CD4-positive, alpha-beta T cell treated with Interleukin-6 at 100 ng/mL for 8 hours (primary cell): ENCODE measurements at places on chromosomes 13 and 19.
A peak's percentile ranks its signal among the peaks of the same experiment; 100 is the strongest.

DNA sequence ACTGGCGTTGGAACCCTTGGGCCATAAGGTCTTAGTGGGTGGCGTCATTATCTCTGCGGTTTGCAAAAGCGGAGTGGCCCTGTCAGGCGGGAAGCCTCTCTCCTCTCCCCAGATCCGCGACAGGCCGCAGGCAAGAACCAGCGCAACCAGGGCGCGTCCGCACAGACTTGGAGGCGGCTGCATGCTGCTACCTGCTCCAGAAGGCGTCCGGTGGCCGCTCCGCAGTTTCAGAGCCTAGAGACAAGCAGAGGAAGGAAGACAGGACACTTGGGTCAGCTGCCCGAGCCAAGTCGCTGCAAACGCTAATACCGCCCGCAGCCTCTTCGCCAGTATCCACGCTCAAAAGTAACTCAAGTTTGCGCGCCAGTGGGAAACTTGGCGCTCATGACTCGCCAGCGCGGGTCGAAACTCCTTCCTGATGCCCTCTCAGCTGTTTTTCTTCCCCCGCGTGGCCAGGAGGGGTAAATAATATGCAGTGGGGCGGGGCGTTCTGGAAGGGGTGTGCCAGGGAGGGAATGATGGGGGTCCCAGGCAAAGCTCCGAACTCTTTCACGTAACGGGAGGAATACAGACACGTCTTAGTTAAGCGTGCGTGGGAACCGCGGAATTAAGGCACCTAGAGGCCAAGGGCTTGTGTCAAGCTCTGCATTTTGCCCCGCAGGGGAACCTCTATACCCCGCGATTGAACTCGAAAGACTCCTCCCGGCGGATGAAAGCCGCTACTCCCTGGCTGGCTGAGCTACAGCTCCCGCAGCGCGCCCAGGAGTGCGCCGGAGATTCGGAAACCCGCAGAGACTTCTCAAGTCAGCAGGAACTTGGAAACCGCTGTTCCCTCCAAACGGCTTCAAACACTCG is at the start of gene EDNRB:
TSS of gene EDNRB (minus strand) at position 441 of the 855 bp plus-strand sequence. CDS start at position 183, 258 bp downstream.
- DNase-seq = no peak

- DNase-seq = peak; percentile 75
Observed at GRCh38 chr13:27130979-27131623, 40.5 kb downstream of the USP12 start.

DNA sequence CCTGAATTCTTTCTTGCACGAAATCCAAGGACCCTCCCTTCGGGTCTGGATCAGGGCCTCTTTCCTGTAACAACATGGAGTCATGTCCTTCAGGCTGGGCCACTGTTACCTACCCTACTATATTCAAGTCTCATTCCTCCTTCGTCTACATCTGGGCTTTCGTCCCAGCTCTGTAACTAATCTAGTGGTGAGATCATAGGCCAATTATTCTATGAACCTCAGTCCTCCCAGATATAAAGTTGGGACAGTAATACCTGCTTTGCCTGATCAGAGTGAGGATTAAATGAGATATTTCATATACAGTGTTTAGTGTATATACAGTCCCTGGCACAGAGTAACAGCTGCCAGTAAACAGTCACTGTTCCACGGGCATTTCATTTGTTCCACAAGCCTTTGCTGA is 48.3 kb upstream of the ATP12A start:
- DNase-seq = no peak

GRCh38 chr19:32453736-32454135 is 48.2 kb downstream of the DPY19L3 start:
- no peak for DNase-seq

GRCh38 chr13:99828123-99828522 is 143.4 kb downstream of the ZIC5 start:
- DNase-seq = no peak

DNA sequence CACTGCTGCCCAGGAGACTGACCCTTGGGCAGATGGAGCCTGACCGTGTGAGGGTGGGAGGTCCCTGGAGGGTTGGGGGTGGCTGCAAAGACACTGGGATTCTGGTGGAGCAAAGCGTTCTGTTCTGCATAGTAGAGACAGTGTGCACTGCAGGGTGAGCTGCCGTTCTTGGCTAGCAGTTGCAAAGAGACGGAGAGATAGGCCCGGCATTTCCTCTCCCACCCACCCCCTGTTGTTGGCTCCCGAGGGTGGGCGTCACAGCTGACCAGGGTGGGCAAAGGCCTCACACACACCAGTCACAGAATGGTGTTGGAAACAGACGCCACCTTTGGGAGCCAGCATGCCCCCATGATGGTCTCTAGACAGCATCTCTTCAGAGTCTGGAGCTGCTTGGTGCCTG is 11.4 kb downstream of the TMEM255B start:
- no peak for DNase-seq

GRCh38 chr13:45700971-45701900 is 884 bp upstream of the CBY2 start:
- no peak for DNase-seq

- DNase-seq = no peak
Observed at GRCh38 chr13:68081061-68081460, 850.9 kb upstream of the PCDH9 start.

- DNase-seq = no peak
Observed at GRCh38 chr13:26538363-26539317, 18.8 kb upstream of the WASF3 start.

GRCh38 chr19:1350867-1351266 is 32.8 kb upstream of the NDUFS7 start:
- no peak for DNase-seq

DNA sequence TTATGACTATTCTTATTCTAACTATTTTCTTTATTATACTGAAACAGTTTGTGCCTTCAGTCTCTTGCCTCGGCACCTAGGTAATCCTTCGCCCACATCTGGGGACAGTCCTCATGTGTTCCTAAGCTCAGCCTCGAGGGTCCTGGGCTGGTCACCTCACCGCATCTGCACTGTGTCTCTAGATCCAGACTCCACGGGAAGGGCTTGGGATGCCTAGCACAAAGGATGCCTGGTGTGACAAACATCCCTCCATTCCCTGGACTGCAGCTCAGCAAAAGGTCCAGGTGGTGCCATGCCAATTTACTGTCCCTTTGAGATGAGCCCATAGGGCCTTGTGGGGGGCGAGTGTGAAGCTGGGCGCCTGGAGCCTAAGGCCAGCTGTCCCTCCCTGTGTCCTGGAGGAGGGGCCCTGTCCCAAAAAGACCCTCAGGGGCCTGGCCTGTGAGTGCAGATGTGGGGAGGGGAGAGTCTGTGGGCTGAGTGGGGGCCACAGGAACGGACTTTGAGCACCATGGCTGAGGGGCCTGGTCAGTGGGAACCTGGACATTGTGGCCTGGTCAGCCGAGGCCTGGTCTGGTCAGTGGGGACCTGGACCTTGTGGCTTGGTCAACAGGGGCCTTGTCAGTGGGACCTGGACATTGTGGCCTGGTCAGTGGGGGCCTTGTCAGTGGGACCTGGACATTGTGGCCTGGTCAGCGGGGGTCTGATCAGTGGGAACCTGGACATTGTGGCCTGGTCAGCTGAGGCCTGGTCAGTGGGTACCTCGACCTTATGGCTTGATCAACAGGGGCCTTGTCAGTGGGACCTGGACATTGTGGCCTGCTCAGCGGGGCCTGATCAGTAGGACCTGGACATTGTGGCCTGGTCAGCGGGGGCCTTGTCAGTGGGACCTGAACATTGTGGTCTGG is 45.1 kb upstream of the TPM4 start:
- no peak for DNase-seq

DNA sequence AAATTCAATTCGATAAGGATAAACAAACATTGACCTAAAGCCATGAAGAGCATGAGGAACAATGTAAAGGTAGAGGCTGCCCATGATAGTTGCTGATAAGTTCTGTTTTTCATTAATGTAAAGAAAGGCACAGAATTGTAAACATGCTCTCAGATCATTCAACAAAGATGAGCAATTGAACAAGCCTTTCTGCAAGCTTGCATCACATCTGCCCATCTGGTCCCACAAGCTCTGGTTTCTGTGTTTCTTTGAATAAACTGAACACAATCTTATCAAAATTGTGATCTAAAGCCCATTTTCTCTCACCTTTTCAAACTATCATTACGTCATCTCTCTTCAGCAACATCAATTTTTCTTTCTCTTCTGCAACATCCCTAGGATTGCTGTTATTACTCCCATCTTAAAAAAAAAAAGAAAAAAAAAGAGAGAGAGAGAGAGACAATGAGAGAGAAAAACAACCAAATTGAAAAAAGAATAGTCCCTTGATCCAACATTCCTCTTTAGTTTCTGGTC is 487.2 kb upstream of the GPC6 start:
- no peak for DNase-seq

GRCh38 chr13:76975863-76976262 is 16.0 kb upstream of the CLN5 start:
- no peak for DNase-seq

DNA sequence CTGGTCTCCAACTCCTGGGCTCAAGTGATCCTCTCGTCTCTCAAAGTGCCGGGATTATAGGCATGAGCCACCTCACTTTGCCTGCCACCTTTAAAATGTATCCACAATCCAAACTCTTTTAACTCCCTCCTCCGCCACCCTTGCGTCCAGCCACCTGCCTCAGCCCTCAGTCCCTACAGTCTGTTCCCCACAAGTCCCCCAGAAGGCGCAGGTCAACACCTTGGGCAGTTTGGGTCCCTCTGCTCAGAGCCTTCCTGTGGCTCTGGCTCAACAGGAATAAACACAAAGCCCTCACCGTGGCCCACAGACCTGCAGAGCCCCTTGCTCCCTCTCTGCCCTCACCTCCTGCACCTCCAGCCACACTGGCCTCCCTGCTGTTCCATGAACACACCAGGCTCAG is 7.5 kb upstream of the EMC10 start:
- no peak for DNase-seq

- no peak for DNase-seq
Observed at GRCh38 chr13:107642831-107643230, 572.5 kb downstream of the LIG4 start.

DNA sequence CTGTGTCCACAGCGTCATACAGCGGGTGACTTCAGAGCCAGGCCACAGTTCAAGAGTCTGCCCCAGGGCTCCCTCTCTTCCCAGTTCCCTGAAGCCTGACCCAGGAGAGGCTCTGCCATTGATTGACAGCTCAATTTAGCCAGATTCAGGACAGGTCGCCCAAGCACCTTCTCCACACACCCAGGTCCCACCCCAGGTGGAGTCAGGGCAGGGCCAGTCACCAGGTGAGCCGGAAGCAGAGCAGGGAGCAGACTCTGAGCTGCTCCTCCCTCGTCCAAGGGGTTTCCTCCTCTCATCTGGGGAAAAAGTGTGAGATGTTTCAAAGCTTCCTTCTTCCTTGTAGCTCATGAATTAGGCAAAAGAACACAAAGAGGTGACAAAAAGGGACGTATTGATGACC is 5.6 kb downstream of the CEACAM7 start:
- no peak for DNase-seq

DNA sequence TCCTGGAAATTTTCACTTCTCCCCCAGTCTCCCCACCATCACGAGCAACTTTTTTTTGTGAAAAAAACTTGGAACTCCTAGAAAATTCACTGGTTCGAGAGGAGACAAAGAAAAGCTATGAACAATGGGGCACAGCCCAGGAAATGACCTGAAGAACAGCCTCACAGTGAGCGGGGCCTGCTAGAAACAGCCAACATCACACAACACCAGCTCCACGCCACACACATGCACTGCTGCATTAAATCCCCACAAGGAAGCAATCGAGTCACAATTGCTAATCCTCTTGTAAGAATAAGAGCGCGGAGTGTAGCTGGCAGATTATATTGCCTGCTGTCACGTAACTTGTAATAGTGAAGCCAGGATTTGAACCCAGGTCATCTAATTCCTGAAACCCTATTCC is 48.8 kb downstream of the SLC7A1 start:
- DNase-seq = no peak

DNA sequence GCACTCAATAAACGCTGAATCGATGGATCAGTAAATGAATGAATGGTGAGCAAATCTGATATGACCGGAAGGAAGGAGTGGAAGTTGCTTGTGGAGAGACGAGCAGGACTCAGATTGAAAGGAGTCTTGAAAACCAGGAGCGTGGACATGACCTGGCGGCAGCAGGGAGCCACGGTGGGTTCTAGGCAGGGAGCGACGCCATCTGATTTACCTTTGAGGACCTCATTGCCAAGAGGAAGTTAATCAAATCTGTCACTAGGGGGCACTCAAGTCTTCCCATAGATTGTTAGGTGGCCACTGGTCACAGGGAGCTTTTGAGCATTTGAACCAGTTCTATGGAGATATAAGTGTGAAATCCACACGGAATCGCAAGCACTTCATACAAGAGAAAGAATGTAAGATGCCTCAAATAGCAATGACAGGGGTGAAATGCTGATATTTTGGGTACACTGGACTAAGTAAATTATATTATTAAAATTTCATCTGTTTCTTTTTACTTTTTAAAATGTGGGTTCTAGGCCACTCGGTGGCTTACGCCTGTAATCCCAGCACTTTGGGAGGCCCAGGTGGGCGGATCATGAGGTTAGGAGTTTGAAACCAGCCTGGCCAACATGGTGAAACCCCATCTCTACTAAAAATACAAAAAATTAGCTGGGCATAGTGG is 9.2 kb upstream of the FBN3 start:
- DNase-seq = peak; percentile 79

DNA sequence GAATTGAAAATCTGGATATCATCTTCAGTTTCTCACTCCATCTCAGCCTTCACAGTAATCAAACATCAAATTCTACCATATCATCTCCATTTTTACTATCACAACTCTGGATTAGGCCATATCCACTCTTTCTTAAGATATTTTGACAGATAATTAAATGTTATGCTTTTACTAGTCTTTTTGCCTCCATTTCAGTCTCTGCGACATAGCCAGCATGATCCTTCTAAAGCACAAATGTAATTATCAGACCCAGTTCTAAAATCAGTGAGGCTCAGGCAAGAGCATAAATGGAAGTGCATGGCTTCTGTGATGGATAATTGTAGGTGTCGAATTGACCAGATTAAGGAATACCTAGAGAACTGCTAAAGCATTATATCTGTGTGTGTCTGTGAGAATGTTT is 307.7 kb downstream of the PCDH20 start:
- no peak for DNase-seq

DNA sequence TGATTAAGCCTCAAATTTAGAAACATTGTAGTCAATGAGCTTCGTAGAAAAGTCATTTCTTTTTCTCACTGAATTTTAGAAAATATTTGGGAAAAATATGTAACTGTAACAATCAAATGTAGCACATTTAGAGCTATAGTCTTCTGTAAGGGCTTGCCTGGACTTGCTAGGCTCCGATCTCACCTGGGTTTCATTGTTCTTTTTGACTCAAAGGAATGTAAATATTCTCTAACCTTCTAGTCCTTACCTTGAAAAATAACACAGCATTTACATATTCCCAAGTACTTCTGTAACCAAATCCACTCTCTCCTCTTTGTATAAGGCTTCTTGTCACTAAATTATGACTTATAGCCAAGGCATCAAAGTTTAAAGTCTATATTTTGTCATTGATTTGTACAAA is 2.9 kb upstream of the UFM1 start:
- no peak for DNase-seq

GRCh38 chr13:94683409-94683808 is 28.9 kb downstream of the SOX21 start:
- no peak for DNase-seq

GRCh38 chr19:2259336-2259735 is 3.1 kb upstream of the JSRP1 start:
- no peak for DNase-seq

- DNase-seq = no peak
Observed at GRCh38 chr13:41774605-41775218, 186.2 kb downstream of the VWA8 start.
